ENCODE measurements at places on chromosomes 6 and 20. TPM values are rescaled to one million over a fixed set of nuclear protein-coding genes. Genes with fewer than 3 reads are reported as not detected.

- DNase-seq: no peak
Measured at GRCh38 chr6:139364982-139365379, 9.5 kb downstream of the CITED2 start.

- DNase-seq: no peak
Measured at GRCh38 chr20:23092861-23093495, 6.9 kb upstream of the CD93 start.

DNA sequence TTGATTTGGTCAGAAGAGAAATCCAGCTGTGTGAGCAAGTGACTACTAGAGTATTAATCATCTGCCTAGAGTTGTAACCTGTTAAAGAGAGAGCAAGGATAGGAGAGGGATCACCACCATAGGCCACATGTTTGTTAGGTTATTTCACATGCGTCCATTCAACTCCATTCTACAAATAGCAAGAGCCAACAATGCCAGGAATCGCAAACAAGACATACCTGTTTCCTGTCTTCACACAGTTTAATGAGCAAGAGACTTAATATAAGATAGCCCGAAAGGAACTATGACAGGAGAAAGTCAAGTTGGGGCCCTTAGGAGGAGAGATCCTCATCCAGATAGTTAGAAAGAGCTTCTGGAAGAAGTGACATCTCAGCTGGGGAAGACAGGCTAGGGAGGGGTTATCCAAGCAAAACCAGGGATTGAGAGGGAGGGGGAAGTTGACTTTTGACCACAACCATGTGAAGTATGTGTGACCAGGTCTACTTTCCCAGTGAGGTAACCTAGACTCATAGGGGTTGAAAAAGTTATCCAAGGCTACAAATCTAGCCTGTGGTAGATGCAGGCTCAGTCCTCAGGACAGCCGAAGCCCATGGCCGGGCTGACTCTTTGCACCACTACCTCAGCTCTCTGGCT lies 147.4 kb downstream of the ALDH8A1 start:
- no peak for DNase-seq

GRCh38 chr6:85015396-85015990 lies 251.1 kb upstream of the TBX18 start:
- DNase-seq: peak; percentile 51

DNA sequence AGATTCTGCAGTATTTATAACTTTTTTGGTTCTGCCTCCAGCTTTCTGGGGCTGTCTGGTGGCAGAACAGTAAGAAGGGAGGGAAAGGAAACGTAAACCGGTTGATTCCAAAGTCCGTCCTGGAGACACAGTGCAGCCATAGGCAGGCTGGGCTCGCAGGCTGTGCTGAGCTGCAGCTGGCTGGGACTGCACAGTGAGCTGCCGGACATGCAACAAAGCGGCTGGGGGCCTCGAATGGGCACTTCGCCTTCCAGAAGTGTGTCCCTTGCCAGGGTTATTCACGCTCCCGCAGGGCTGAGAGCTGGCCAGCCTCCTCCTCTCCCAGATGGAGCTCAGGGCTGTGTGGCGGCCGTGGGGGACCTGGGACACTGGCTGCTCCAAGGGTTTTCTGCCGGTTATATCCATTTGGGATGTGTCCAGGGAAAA lies 78.1 kb upstream of the CD93 start:
- peak; percentile 92 for DNase-seq

DNA sequence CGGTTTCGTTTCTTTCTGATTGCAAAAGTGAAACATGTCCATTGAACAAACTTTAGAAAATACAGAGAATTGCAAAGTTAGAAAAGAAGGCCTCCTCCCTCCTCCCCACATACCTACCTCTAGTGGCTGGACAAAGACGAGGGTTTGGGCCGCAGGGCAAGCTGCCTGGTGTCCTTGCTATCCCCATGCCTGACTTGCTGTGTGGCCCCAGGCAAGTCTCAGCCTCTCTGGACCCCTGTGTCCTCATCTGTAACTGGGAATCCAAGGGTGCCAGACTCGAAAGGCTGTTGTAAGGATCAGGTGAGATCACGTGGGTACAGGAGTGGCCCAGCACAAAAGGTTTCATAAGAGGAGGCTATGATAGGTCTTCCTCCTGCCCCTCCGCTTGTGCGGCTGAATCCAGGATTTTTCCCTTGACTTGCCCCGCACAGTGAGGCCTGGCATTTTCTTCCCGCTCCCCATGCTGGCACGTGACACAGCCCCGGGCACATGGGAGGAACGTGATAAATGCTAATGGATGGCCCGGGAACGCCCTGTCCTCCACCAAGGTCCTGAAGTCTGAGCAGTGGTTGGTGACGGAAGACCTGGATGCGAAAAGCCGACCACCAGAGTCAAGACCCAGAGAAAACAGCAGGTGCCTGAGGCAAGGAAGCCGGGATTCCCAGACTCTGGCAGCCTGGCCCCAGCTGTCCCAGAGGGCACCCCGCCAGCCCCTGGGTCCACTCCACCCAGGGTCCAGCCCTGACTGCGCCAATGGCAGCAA lies 55.8 kb downstream of the UBE2V1 start:
- DNase-seq: no peak

DNA sequence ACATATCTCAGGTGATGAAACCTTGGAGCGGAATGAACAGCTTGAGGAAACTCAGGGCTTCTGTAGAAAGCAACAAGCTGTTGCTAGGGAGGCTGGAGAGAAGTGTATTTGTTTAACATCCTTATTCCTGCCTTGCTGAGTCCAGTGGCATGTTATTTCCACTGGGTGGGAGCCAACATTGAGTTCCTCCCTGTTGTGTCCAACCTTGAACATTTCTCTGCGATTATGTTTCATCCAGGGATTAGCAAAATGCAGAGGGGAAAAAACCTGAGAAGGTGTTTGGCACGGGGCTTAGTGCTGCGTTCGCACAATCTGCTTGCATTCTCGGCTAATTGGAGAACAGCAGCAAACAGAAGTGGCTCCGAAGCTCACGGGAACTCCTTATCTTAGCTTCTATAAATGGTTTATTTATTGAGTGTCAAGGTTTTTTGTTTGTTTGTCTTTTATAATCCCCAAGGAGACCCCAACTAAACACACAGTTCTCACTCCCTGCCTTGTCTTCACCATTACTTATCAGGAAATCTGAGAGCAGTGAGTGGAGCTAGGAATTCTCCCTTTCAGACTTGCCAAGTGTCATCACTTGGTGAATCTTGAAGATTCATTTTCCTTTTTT lies 412.8 kb downstream of the CDC5L start:
- peak; percentile 39 for DNase-seq

- no peak for DNase-seq
Measured at GRCh38 chr20:18973529-18974173, 160.1 kb downstream of the SCP2D1 start.

DNA sequence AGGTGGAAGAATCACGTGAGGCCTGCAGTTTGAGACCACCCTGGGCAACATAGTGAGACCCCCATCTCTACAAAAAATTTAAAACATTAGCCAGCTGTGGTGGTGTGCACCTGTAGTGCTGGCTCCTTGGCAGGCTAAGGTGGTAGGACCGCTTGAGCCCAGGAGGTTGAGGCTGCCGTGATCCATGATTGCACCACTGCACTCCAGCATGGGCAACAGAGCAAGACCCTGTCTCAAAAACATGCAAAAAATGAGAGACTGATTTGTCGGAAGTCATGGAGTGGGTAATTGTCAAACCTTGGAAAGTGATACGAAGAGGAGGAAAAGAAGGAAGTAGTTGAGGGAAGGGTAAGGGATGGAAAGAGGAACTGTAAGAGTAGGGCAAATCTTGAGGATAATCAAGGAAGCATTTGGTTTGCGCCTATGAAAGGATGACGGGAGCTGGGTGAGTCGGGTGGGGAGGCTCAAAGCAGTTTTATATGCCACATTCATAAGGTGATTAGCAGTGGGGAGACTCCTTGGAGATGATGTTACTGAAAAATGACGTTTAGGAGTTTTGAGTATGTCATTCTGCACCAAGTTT lies 14.5 kb downstream of the L3MBTL3 start:
- no peak for DNase-seq

DNA sequence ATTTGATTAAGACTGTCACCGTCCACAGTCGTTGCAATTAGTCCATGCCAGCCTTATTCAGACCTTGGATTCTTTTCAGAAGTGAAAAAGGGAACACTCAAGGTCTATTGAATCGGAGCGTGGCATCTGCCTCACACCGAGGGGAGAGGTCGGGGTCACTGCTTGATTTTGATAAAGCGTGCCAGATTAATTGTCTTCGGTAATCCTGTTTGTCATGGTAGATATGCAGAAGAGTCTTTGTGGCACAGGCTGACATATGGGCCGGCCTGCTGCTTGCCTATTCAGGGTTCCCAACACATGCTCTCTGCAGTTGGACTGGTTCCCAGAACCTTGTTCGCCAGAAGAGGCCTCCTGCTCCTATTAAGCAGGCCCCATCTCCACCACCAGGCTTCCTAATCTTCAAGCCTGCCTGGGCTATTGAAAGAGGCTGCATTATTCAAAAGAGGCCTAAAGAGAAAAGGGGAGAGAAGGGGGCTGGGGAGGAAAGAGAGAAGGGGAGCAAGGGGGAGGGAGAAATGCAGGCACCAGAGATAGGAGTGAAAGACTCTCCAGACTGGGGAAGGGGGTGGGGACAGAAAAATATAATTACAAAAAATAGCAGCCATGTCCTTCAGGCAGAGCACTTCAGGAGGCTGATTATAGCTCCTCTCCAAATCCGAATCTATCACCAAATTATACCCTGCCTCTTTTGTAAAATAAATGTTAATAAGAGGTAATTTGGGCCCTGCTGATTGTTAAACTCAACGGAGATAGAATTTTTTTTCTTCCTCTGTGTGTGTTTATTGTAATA lies 611.3 kb downstream of the HDGFL1 start:
- no peak for DNase-seq

GRCh38 chr6:89368999-89369398 lies 16.5 kb upstream of the UBE2J1 start:
- DNase-seq: peak; percentile 47

DNA sequence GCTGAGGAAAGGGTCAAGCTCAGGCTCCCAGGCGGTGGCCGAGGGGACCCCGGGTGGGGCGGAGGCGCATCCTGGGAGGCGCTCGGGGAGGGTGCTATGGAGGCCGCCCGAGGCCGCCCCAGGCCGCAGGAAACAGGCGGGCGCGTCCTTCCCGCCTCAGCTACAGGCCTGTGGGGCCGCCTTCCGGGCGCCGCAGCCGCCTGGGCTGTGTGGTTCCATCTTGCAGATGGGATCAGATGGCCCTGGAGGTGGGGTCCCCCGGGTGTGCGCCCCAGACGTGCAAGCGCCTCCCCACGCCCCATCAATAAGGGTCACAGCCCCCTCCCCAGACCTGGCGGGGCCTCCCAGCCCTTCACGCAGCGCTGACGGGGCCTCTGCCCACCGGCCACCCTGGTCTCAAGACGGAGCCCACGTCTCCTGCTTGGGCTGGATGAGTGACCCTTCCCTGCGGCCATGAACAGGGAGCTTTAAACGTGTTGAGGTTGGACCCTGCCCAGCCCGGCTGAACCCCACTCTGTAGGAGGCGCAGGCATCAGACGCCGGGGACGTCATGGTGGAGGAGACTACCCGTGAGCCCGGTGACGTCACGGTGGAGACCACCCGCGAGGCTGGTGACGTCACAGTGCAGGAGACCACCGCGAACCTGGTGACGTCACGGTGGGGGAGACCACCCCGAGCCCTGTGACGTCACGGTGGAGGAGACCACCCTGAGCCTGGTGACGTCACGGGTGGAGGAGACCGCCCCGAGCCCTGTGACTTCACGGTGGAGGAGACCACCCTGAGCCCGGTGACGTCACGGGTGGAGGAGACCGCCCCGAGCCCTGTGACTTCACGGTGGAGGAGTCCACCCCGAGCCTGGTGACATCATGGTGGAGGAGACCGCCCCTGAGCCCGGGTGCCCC lies 267.0 kb downstream of the DLL1 start:
- no peak for DNase-seq

DNA sequence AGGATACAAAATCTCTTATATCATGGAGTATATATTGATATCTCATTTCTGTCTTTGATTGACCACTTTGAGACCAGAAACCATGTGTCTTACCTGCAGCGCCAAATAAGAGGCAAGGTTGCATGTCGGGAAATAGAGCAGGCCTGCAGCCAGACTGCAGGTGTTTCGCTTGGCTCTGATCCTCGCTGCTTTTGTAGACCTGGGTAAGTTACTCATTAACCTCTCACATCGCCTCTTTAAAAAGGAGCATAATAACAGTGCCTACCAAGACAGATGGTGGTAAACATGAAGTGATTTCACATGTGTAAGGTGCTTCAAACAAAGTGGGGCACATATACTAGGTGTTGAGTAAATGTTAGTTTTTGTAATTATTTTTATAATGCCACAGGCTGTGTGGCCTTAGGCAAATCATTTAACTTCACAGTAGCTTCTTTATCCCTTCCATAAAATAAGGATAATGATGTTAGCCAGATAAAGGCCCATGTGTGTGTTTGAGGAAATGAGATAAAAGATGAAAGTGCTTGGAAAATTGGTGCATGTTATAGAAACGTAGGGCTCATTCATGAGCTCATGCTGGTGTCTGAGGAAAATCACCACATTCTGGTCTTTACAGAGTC lies 248.8 kb upstream of the MAP3K7 start:
- DNase-seq: peak; percentile 56

- DNase-seq: no peak
Measured at GRCh38 chr20:31653561-31653960, 15.8 kb downstream of the COX4I2 start.

GRCh38 chr20:19828232-19828631 lies 70.2 kb downstream of the RIN2 start:
- peak; percentile 56 for DNase-seq

DNA sequence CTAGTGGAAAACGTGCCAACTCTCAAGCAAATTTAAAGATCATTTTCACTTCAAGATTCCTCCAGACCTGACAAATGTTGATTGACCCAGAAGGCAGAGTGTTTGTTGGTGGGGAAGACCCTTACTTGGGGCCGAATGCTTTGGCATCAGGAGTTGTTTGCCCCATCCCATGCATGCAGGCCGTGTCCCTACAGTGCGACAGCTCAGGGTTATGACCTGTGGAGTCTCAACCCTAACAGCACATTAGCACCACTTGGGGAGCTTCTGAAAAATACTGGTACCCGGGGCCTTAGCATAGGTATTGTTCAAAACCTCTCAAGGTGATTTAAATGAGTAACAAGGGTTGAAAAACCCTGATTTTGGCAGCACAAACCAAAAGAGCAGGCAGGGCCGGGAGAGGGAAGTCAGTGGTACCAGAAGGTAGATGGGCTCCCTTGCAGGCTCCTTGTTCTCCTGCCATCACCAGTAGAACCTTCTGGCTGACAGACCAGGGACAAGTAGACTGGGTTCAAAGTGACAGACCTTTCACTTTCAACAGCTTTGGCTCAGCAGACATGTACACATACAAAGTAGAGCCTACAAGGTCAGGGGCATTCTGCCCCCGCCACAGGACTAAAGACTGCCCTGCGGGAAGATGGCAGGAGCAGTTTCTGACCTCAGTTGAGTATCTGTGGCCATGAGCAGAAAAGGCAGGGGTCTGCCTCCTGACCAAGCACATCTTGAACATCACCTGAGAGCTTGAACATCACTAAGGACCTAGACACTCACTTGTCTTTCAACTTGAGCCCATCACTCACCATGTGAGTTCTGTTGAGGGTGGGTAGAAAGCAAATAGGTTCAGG lies 39.6 kb downstream of the PLCG1 start:
- no peak for DNase-seq

The DLL1 gene
- 1.8 TPM for polyA plus RNA-seq

The MYO6 gene
- polyA plus RNA-seq: 140 TPM

The TMC2 gene
- polyA plus RNA-seq: 0.10 TPM

The RNF217 gene
- polyA plus RNA-seq: 0.67 TPM

The ID1 gene
- 270 TPM for polyA plus RNA-seq

The CTCFL gene
- 0.03 TPM for polyA plus RNA-seq

The POPDC3 gene
- 0.21 TPM for polyA plus RNA-seq

All from small intestine (tissue), 16 donors.